ENCODE measurements at places on chromosomes 3 and 15.

DNA sequence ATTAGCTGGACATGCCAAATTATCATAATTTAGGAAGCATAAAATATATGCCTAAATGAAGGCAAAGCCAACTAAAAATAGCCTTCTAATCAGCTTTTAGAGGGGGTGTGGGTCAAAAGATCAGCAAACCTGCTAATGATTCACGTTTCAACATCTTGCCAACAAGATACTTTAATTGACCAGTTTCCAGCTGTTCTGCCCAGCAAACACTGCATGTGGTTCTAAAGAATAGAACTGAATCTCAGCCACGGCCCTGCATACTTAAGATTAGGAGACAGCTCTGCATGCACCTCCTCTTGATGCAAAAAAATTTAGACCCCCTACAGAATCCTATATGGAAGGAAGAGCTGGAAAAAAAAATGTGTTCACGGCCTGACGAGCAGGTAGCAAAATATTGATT, 500.5 kb downstream of the TBL1XR1 start:
- DNase-seq, result no peak

DNA sequence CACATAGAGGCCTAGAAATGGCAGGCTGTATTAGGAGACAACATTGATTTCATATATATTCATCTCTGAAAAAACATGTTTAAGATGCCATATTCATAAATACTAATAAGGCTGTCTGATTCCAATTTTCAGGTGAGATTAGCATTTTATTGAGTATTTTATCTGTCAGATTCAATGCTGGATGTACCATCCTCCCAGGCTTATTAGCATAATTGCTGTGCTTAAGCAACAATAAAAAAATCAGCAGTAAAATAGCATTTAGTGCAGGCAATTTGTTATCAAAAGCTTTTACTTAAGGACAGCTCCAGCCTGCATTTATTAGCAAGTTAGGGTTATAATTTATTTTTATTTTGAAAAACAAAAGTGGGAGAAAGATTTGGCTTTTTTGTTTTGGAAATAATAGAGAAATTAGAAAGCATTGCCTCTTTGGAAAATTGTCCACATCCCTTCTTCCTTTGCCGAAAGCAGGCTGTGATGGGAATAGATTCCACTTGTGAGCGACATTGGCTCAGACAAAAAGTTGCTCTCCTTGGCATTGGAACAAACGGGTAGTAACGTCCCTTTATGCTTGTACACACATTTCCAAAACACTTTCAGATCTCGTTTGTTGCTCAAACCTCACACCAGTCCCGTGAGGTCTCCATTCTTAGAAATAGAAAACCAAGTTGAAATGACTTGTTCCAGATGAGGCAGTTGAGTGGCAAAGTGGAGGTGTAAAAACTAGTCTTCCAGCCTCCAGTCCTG, 134.0 kb downstream of the LPP start:
- DNase-seq, result no peak

DNA sequence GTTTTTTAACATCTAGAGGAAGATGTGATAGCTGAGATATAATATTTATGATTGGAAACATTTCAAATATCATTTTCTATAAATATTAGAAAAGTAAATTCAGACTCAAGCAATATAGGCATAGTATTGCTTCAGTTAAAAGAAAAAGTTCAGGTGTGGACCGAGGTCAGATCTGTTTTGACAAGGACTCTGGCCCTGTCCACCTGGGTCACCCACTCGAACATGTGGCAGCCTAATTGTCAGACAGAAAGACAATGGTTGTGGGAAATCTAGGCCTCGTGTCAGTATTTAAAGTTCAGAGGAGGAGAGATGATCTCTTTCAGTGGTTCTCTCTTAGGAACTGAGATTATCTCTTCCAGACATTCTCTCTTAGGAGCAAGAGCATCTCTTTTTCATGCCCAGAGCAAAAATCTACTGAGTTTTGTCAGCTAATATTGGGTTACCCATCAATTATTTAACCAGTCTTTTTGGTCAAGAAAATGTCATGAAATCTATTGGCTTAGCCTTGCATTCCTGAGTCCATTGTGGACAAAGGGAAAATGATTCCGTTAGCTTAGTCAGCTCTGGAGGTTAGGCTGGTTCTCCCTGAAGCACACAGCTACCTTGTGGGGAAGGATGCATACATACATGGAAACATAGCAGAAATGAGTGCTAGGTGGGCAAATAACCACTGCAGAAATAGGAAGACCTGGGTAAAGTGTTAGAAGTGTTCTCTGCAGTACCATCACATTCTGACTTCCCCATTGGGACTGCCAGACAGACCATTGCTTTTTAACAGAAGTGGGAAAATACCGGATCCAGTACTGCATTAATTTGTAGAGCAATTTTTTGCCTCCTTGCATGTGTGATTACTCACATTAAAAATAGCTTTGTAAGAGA, 343.3 kb downstream of the GRM7 start:
- no peak for DNase-seq

- no peak for DNase-seq
Measured at GRCh38 chr3:36894914-36895313, 49.9 kb downstream of the TRANK1 start.

GRCh38 chr3:133208184-133208583, 170.0 kb downstream of the TMEM108 start:
- DNase-seq, result no peak

DNA sequence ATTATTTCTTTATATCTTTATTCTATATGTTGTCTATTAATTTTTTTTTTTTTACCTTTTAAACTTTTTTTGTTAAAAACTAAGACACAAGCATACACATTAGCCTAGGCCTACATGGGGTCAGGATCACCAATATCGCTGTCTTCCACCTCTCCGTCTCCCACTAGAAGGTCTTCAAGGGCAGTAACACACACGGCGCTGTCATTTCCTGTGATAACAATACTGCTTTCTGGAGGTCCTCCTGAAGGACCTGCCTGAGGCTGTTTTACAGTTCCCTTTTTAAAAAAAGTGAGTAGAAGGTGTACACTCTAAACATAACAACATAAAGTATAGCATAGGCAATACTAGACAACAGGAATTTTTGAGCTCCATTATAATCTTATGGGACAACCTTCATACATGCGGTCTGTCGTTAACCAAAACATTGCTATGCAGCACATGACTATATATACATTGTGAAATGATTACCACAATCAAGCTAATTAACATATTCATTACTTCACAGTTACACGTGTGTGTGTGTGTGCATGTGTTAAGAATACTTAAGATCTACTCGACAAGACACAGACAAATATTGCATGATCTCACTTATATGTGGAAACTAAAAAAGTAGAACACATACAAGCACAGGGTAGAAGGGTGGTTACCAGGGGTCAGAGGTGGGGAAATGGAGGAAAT, 20.8 kb downstream of the RAB6B start:
- no peak for DNase-seq

- DNase-seq, result no peak
Measured at GRCh38 chr3:98617841-98618240, 24.4 kb upstream of the CPOX start.

GRCh38 chr3:180430896-180431295, 171.1 kb upstream of the TTC14 start:
- no peak for DNase-seq

GRCh38 chr3:140843656-140844055, 98.0 kb upstream of the SLC25A36 start:
- no peak for DNase-seq

DNA sequence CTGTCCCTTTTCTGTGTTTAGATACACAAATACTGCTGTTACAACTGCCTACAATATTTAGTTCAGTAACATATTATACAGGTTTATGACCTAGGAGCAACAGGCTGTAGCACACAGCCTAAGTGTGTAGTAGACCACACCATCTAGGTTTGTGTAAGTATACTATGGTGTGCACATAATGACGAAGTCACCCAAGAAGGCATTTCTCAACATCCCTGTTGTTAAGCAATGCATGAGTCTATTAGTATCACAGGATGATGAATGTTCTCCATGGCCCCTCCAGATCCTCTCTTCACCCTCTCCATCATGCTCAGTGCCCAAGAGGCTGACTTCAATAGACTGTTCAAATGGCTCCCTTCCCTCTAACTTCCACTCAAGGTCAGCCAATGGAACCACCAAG, 14.6 kb upstream of the SEC62 start:
- DNase-seq, result no peak

DNA sequence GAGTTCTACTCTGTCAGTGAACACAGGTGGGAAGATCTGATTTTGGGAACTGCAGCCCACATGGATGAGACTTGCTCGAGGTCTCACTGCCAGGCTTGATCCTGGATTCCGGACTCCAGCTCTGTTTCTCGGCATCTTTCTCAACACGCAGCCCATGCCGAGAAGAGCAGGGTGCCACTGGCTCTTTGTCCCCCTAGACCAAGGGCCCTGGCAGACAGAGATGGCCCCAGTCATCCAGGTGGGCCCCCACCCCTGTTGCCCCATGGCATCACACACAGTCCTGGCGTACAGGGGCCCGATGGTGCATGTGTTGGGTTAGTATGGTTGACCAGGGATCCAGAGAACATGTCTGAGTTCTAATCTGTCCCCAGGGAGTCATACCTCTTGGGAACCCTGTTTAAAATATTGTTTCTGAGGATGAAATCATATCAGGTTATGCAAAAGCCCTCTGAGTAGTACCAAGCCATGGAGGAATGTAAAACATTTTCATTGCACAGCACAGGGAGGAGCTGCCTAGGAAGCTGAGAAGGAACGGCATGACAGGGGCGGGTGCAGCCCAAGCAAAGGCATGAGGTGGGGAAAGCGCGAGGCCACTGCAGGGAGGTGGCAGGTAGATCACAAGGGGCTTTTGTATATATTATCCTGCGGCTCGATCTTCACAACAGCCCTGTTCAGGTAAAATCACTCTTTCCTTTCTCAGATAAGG, 320.6 kb downstream of the UACA start:
- no peak for DNase-seq

DNA sequence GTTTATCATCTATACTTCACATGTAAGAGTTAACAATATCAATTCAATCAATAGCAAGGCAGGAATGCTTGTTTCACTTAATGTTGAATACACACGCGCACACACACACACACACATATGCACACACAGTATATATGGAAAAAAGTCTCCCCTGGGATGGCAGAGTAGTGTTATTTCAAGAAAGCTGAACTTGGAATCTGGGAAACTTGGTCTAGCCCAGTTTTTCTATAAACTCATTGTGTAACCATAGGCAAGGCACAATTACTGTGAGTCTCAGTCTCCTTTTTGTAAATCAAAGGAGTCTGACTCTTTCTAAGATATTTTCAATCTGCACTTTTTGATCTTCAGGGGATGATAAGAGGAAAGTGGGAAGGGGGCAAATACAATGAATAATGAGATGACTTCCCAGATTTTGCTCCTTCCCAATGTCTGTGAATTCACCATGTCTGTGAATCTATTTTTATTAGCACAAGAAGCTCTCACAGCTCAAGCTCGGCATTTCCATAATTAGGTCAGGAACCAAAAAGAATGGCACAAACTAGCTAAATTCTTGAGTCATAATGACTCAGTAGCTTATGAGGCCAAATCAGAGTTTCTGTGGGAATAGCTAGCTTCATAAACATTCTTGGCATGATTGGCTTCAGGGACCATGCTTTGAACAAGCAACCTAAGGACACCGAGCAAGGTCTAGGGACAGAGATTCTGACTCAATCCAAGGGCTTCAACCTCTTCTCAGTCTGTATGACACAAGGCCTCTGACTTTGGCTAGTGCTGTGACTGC, 227.4 kb upstream of the DCBLD2 start:
- DNase-seq, result no peak

GRCh38 chr15:70048578-70049514, 48.9 kb downstream of the TLE3 start:
- DNase-seq, result no peak

DNA sequence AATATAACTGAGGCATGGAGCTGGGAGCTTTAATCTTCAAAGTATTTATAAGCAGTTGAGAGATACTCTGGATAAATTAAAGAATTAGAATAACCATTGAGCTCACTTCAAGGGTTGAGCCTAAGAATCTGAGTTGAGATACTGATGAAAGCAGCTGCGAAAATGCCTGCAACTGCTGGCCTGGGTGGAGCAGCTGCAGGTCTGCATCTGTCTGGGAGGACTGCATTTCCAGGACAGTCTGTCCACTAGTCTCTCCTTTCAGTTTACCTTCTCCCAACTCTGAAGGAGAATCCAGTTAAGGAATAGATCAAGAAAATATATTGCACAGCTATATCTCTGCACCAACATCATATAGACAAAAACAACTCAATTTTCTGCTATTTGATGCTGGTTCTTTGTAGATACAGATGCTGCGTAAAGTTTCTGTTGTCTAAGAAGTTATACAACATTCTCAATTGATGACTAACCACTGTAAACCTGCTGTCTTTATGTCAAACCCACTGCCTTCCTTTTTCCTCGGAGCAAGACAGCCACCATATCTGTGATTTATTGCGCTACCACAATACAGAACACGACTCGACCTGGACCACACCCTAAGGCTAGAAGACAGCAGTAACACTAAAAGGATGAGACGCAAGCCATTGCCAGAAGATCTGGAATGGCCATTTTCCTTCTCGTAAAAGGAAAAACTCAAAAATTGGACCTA, 245.1 kb downstream of the MAGI1 start:
- DNase-seq, result no peak

GRCh38 chr15:60592371-60593169, 113.6 kb upstream of the ICE2 start:
- DNase-seq, result peak; percentile 86

DNA sequence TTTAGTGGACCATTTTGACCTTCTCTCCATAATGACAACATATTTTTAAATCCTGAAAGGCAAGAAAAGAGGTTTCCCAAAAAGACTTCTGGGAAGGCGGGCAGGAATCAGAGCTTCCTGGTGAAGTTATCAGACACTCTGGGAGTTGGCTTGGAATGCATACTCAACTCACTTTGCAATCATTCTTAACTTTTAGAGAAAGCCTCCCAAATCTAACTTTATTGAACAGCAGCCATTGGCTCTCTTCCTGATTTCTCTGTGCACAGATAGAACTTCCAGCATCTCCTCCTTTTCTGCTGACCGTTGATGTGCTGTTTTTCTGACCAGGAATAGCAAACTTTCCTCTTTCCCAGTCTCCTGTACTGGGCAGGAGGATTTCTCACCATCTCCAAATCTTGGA, 44.6 kb downstream of the PLCL2 start:
- no peak for DNase-seq

DNA sequence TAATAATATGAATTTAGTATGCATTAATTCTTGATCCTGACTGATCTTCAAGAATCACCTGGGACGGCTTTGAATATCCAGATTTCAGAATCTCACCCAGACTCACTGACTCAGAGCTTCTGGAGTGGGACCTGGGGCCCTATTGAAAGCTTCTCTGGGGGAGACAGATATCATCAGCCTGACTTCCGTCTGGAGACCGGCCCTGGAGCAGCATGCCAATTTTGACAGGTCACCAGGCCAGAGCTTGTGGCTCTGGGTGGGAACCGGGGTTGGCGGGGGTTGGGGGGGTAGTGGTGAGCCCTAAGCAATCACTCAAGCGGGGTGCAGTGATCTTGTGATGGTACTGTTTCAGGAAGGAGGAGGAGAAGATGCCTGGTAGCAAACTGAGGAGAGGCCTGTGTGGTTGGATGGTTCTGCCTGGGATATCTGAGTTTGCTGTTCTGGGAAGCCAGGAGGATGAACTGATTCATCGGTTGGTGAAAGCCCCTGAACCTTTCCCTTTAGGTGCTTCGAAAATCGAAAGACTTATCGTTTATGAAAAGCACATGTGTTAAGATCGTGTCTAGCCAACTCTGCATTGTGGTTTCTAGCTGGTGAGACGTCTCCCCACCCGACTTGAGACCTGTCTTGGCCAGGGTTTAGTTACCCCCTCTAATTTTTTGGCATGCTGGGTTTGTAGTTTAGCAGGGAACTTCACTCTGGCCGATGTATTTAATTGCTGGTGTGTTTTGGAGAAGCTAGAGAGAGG, 263.9 kb upstream of the C2CD4B start:
- DNase-seq, result no peak

- DNase-seq, result no peak
Measured at GRCh38 chr15:59349680-59350420, 22.8 kb downstream of the MYO1E start.
